ENCODE measurements at places on chromosomes 11 and 22.

GRCh38 chr11:128803449-128804245 lies 63.4 kb downstream of the KCNJ1 start:
- DNase-seq: no peak

DNA sequence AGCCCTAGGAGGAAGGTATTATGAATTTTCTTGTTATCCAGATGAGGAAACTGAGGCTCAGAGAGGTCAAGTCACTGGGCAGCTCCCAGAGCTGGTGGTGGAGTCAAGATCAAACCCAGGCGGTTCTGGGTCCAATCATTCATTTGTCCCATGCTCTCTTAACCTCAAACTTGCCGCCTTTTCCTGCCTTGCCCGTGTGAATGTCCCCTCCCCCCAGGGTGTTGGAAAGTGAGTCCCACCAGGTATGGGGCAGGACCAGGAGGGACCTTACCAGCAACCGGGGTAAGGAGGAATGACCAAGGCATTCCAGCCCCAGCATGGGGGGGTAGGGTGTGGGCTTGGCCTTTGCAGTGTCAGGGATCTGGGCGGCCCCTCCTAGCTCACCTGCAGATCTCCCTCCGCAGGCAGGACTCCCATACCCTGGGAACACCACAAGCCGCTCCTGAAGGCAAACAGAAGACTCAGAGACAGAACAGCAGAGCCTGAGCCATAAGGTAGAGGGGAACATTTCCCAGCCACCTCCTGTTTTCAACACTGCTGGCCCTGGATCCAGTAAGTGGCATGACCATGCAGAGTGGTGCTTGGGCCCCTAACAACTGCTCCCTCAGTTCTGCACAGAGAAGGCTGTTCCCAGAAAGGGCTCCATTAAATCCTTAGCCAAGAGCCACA lies 41.2 kb upstream of the SYT7 start:
- no peak for DNase-seq

GRCh38 chr11:533586-534395 lies 1.6 kb downstream of the HRAS start:
- DNase-seq: no peak

DNA sequence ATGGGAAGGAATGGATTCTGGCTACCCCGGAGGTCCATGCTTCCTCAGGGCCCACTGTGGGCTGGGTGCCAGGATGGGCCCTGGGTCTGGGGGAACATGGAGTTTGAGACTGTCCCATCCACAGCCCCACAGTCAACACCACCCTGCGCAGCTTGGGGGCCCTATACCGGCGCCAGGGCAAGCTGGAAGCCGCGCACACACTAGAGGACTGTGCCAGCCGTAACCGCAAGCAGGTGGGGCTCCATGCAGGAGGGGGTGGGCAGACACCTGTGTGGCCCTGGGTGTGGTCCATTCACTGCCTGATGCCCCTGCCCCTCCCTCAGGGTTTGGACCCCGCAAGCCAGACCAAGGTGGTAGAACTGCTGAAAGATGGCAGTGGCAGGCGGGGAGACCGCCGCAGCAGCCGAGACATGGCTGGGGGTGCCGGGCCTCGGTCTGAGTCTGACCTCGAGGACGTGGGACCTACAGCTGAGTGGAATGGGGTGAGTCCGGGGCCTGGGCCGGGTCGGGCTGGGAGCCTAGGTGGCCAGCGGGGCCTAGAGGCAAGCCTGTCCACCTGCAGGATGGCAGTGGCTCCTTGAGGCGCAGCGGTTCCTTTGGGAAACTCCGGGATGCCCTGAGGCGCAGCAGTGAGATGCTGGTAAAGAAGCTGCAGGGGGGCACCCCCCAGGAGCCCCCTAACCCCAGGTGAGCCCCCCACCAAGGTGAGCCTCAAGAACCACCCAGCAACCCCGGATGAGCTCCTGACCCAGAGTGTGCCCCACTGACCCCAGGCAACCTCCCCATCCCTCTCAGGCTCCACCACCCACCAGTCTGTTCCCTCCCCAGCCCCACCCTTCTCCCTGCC lies 2.7 kb upstream of the RAB1B start:
- no peak for DNase-seq

DNA sequence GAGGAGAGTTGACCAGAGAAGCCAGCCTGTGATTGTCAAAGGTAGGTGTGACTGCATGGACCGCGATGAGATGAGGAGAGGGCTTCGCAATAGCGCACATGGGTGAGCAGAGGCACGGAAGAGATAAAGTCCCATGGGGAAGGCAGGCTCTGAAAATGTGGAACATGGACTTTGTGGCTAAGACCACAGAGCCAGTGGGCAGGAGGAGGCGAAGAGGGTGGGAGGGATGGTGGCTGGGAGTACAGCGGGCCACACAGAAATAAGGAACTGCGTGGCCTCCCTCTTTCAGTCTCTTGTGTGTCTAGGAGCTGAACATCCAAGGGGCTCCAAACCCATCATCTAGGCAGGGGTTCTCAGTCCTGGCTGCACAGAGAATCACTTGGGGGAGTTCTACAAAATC lies 98.6 kb downstream of the TENM4 start:
- no peak for DNase-seq

GRCh38 chr11:66056501-66056900 lies 4.3 kb downstream of the SF3B2 start:
- no peak for DNase-seq

- DNase-seq: no peak
These were observed 3.4 kb upstream of the RBM4B start for GRCh38 chr11:66680966-66681645.

- DNase-seq: peak; percentile 12
These were observed 53.3 kb upstream of the PTPN5 start for GRCh38 chr11:18844753-18845367.

- DNase-seq: no peak
These were observed 61.7 kb downstream of the DGCR2 start for GRCh38 chr22:19060356-19061009.

DNA sequence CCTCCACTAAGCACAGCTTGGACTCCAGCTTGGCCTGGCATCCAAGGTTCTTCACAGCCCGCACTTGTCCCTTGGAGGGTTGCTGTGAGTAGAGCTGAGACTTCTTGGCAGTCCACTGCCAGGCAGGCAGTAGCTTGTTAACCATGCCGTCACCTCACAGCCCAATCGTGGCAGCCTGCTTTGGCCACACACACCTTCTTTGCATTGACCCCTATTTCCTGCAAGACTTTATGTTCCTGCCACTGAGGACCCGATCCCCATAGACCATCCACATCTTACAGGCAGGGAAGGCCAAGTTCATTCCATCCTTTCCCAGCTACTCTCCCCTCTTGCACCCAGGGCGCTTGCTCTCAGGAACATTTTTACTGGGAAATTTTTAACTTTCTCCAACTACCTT lies 2.5 kb upstream of the PYGM start:
- no peak for DNase-seq

DNA sequence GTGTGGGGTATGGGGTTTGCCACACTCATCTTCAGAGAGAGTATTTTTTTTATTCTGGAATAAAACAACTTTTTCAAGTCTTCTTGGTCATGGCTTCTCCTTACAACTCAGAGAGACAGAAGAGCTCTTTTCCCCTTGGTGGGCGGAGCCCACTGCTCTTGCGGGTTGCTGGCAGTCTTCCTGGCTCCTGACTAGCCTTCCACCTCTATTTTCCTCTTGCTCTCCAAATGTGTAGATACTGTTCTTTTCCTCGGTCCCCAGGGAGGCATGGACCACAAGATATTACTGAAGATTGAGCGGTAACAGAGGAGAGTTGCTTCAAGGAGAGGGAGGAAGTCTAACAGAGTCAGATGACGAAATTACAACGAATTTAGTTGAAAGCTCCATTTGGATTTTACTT lies 210.6 kb downstream of the NTM start:
- DNase-seq: no peak

DNA sequence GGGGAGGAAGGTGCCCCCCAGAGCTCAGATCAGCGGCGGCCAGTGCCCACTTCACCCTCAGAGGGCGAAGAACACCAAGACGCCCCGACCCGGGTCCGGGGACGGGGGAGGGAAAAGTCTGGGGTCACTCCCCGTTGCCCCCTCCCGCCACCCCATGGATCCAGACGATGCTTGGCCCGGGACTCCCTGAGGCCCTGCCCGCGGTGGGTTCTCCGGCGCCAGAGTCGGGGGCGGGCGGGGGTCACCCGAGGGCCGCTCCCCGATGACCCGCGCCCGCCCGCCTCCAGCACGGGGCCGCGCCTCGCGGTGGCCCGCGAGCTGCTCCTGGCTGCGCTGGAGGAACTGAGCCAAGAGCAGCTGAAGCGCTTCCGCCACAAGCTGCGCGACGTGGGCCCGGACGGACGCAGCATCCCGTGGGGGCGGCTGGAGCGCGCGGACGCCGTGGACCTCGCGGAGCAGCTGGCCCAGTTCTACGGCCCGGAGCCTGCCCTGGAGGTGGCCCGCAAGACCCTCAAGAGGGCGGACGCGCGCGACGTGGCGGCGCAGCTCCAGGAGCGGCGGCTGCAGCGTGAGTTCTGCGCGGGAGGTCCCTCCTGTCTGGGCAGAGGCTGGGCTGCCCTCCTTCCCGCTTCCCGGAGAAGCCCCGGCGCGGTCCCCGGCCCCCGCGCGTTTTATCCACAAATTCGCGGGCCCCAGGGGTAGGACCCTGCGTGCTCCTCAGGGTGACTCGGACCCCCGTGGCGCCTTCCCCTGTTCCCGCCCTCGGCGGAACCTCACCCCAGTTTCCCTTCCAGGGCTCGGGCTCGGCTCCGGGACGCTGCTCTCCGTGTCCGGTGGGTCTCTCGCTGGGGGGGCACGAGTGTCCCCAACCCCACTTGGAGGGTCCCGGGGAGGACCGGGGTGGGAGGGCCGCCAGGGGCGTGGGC lies 1.1 kb downstream of the NLRP6 start:
- no peak for DNase-seq

- DNase-seq: no peak
These were observed 13.5 kb downstream of the SCN3B start for GRCh38 chr11:123640677-123641494.

Data from HFF-Myc (cell line).